ENCODE measurements at places on chromosomes 1 and 21.
A peak's percentile ranks its signal among the peaks of the same experiment; 100 is the strongest.

- no peak for DNase-seq
These were observed 606.0 kb downstream of the SMYD3 start for GRCh38 chr1:245901037-245901436.

DNA sequence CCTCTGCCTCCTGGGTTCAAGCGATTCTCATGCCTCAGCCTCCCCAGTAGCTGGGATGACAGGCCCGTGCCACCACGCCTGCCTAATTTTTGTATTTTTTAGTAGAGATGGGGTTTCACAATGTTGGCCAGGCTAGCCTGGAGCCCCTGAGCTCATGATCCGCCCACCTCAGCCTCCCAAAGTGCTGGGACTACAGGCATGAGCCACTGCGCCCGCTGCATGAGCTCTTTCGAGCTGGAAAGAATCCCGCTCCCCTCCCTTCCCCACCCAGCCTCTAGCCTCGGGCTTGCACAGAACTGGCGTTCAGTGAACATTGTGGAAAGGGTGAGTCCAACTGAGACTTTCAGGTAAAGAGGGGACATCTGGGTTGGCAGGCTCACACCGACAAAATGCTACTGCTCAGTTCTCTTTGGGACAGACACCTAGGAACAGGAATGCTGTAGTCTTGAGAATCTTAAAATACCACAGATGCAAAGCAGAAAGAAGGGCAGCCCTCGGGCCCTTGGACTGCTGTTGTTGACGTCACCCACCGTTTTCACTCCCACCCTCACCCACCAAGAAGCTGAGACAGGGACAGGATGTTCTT lies 9.7 kb upstream of the GNG4 start:
- DNase-seq, result no peak

- DNase-seq, result no peak
These were observed 117.1 kb downstream of the ESRRG start for GRCh38 chr1:216606047-216606637.

DNA sequence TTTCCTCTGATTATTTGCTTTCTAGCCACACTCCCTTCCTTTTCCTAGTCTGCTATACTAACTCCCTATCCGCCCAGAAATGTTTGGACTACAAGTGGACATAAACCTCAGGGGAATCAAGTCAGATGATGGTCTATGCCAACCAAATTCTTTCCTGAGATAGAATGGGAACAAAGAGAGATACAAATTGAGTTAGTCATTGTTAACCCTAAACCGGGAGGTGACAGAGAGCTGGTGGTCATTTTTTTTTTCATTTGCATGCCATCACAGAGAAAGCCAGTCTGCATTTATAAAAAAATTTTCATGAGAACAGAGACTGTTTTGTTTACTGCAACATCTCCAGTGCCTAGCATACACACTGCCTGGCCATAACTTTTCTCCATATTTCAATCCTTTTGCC lies 35.0 kb downstream of the MYSM1 start:
- DNase-seq, result no peak

GRCh38 chr1:53182111-53182593 lies 14.5 kb upstream of the CPT2 start:
- peak; percentile 50 for DNase-seq

DNA sequence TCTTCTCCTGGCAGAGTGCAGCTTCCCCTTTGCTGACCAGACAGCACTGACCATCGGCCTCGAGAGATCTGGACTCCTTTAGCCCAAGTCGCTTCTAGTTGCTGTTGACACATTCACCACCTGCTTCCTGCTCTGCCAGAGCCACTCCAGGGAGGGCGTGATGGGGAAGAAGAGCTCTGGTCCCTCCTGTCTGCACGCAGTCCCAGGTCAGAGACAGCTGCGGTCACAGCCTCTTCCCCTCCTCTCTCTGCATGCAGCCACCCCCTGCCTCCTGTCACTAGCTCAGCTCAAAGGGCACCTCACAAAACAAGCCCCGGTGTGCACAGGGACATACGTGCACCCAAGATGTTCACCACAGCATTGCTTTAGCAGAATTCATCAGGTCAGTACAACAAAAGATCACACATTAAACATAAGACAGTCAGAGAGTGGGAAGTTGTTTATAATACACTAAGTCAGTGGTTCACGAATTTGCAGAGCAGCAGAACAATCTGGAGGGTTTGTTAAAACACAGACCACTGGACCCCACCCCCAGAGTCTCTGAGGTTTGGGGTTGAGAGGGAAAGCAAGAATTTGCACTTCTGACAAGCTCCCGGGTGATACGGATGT lies 132.9 kb downstream of the SYF2 start:
- peak; percentile 77 for DNase-seq

DNA sequence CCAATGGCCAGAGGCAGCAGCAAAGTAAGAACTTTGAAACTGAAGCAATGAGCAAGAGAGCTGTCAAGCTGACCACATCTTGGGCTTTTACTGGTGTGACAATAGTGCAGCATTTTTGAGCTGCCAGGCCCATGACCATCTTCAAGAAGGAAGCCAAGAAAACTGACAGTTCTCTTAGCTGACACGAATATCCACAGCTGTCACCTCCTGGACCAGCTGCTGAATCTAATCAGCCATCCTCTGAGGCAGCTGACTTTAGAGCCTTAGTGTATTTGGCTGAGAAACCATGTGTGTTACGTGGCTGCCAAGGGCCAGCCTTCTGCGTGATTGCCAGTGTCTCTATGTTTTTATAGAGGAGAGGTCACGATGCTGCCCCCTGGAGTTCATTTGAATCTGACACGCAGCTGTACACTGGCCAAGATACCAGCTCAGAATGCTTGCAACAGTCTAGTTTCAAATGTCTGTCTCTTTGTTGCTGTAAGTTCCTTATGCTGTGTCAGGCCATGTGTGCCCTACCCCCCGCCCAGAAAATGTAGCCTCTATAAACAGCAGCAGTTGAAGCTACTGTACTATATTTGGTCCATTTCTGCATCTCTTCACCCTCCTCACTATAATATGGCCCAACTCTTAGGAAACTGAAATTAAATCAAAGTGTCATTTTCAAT lies 39.7 kb downstream of the PALMD start:
- peak; percentile 45 for DNase-seq

DNA sequence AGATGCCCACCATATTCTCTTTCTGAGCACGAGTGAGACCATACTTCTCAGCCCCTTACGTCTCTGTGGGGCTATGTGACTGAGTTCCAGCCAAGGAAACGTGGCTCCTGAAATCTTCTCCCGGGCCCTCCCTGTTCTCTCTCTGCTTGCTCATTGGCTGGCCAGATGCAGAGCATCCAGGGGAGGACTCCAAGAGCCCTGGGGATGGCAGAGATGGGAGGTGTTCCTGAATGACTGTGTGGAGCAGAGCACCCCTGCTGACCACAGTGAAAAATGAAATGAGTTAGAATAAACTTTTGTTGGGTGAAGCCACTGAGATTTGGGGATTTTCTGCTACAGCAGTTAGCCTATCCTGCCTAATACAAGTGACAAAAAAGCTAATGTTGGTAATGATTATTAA lies 23.8 kb downstream of the KIAA0040 start:
- DNase-seq, result no peak

GRCh38 chr1:27574001-27574781 lies 29.8 kb downstream of the AHDC1 start:
- DNase-seq, result no peak

GRCh38 chr1:226512076-226512728 lies 36.4 kb upstream of the STUM start:
- no peak for DNase-seq

- no peak for DNase-seq
These were observed 111.8 kb upstream of the JUN start for GRCh38 chr1:58895559-58896145.

DNA sequence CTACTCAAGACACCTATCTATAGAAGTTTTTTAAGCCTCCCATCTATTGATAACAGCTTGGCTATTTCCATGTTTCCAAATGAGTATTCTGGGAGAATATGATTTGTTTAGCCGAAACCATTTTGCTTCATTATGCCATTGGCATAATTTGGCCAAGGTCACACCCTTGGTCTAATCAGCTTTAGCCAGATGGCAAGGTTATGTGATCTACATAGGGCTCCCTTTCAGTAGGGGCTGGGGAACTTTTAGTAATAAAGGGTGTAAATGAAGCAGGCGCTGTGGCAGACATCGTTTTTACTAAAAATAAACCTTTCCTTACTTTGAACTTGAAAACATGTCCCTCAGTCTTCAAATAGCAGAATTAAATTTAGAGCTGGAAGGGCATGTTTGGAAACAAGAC lies 3.0 kb upstream of the PDC start:
- DNase-seq, result no peak

- DNase-seq, result no peak
These were observed 46.2 kb upstream of the COL18A1 start for GRCh38 chr21:45358711-45359310.

GRCh38 chr1:56077206-56077605 lies 502.2 kb downstream of the PLPP3 start:
- no peak for DNase-seq

DNA sequence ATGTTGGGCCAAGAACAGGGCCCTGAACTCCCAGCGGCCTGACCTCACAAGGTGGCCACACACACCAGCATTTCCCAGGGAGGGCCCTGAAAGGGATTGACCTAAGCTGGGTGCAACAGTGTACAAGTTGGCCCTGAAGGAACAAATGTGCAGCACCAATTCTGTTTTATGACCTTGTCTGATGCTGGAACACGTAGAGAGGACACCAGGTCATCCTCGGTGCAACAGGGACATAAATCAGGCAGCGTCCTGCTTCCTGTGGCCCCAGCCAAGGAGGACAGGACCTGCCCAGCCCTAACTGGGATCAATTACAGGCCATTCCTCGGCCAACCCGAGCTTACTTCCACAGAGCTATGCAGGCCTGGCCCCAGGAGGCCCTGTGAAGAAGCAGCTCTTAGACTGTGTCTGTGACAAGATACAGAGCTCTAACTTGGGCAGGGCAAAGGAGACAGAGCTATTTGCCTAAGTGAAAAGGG lies 12.8 kb upstream of the PHC2 start:
- no peak for DNase-seq

- no peak for DNase-seq
These were observed 130.4 kb upstream of the F3 start for GRCh38 chr1:94672001-94672400.

GRCh38 chr1:16224472-16224871 lies 12.0 kb upstream of the ARHGEF19 start:
- no peak for DNase-seq

DNA sequence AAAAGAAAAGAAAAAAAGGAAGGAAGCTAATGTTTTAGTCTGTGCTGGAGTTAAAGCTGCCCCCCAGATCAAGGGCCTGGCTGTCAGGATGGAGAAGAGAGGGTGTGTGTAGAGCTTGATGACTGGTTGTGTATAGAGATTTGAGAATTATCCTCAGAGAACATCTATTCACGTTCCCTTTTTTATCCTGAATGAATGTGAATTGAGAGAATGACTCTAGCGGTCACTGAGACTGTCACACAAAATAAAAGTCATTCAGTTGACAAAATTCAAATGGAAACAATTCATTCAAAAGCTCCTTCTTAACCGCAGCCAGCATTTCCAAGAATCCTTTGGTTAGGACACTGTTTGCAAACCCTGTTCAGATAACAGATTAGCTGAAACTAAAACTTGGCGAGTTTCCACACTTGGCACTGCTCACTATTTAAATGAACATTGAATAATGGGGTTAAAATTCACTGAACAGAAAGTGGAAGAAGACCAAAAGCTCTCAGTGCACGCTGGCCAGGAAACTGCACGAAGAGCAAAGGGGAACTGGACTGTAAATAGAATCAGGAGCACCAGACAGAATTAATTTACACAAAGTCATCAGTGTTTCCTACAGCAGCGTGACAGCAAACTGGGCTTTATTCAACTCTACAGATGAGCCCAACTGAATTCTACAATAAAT lies 13.6 kb upstream of the FAM89A start:
- no peak for DNase-seq

DNA sequence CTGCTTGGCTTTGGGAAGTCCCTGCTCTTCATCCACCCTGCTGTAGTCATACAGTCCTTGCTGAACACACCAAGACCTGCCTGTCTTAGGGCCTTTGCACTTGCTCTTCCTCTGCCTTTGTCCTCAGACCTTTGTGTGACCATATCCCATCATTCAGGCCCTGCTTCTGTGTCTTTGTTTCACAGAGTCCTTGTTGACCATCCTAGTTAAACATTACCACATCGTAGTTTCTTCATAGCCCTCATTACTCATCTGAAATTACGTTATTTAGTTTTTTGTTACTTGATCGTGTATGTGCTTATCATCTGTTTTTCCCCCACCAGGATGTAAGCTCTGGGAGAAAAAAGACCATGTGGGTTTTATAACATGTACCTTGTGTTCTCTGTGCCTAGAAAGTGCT lies 18.3 kb upstream of the SPRR5 start:
- DNase-seq, result no peak

- peak; percentile 36 for DNase-seq
These were observed 423 bp downstream of the URB1 start for GRCh38 chr21:32392299-32392879.

DNA sequence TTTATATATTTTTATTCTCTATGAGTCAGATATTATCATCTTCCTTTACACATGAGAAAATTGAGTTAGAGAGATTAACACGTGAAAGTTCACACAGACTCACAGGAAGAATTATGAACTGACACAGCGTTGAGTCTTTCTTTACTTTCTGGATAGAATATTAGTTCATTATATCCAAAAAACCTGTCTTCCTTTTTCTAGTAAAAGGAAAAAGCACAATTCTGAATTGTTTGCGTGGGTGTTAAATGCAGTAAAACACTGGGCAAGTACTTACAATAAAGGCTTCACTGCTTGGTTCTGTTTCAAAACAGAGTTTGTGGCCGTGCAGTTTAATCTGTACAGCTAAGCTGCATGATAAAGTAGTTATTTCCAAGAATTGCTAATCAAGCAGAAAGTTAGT lies 10.8 kb downstream of the MAGI3 start:
- DNase-seq, result no peak

DNA sequence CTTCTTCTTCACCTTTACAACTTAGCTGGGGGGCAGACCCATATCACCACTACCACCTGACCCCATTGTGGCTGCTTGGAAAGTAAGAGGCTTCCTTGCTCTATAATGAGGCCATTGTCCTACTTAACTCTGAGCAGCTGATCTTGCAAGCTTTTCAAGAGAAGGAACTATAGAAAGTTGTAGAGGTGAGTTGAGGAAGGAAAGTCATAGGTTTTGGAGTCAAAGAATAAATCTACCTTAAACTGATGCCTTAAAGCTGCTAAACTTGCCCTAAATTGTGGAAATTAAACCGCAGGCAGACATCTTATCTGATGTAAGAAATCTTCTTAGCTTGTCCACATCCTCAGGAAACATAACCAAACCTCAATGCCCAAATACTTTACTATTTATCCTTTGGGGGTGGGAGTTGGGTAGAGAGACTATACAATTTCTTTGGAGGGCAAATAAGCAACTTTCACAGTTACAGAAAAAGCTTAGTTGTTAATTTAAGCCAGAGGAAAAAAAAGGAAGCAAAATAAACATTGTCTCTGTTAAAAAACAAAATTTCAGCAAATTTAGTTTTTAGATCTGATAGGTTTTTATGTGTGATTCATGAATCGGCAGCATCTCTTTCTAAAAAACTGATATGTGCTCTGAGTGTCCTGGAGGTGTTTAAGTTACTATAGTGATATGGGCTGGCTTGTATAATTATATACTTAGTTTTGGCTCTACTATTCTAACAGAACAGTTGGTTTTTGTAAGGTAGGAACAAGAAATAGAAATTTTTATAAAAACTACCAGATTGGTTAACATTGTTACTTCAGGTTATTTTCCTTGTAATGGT lies 4.7 kb downstream of the IL23R start:
- no peak for DNase-seq

- DNase-seq, result no peak
These were observed 55.0 kb upstream of the SERBP1 start for GRCh38 chr1:67485046-67485811.

- DNase-seq, result no peak
These were observed 8.4 kb upstream of the UBE2U start for GRCh38 chr1:64195081-64195395.
